ENCODE measurements at places on chromosomes 5 and 9. TPM values are rescaled to one million over a fixed set of nuclear protein-coding genes. Genes with fewer than 3 reads are reported as not detected.

Gene LCN1
- total RNA-seq = not detected

Gene DNAJC18
- 56.0 TPM for total RNA-seq

Gene MYOZ3
- total RNA-seq = 0.07 TPM

Gene PCDHA1
- not detected for total RNA-seq

Gene PFN3
- total RNA-seq = not detected

Gene DOK3
- total RNA-seq = 1.3 TPM

Gene PPIC
- not detected for total RNA-seq

Gene SLC1A3
- total RNA-seq = 0.29 TPM

Gene HCN1
- not detected for total RNA-seq

GRCh38 chr9:98370300-98370975 is 115.0 kb upstream of the TBC1D2 start:
- DNase-seq = no peak

- DNase-seq = no peak
Observed at GRCh38 chr9:103913899-103914298, 180.2 kb upstream of the SMC2 start.

DNA sequence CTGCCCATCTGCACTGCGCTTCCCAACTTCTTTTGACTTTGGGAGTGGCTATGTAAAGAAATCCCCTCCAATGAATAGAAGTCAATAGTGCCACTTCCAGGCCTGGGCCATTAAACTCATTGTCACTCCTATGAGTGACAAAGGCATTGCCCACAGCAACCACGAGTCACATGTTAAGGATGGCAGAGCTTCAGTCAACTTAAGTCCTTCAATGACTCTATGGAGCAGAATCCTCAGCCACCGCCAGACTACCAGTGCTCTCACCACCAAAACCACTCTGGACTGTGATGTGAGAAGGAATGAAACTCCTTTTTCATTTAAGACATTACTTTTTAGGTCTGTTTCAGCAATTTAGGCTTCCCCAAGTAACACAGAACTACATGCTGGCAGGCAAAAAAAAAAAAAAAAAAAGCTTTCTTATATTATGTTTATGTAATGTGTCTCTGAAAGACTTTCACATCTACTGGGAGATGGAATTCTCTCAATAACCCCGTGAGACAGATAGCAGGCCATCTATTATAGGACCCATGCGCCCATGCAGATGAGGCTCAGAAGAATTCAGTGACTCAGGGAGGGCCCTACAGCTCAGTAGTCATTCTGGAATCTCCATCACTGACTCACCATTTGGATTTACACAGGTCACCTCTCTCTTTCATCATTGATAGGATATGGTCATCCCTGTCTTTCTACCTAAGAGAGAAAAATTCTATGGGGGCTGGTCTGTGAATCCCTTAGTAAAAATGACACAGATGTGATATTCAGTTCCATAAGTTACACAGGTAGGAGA is 180.5 kb downstream of the CEMIP2 start:
- peak; percentile 35 for DNase-seq

DNA sequence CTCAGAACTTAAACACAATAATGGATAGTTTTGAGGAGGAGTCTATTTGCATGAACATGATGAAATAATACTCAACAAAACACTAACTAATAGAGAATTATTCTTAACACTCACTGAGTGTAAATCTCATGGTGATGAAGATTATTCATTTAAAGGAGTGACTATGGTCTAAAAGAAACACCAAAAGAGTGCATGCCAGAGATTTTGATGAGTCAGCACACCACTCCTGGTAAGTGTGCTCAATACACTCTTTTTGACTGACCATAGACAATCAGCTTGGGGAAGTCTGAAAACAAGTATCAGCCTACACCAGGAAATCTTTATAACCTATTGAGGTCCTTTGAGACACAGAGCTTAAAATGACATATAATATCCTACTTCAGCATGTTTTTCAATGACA is 6.8 kb upstream of the FST start:
- no peak for DNase-seq

DNA sequence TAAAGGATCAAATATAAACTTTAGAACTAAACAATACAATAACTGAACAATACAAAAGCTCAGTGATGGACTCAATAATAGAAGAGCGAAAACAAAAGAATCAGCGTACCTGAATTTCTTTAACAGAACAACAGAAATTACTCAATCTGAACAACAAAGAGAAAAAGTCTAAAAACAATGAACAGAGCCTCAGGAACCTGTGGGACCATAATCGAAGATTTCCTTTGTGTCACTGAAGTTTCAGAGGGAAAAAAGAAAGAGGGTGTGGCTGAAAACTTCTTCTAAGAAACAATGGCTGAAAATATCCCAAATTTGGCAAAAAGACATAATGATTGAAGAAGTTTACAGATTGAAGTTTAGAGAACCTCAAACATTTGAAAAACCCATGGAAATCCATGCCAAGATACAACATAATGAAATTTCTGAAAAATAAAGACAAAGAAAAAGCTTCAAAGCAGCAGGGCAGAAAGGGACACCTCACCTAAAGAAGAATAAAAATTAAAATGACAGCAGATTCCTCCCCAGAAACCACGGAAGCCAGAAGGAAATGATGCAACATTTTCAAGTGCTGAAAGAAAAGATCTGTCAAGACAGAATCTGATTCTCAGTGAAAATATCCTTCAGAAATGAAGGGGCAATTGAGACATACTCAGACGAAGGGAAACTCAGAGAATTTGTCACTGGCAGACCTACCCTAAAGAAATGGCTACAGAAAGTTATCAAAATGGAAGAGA is 288.8 kb downstream of the ARL15 start:
- no peak for DNase-seq

- no peak for DNase-seq
Observed at GRCh38 chr5:65837139-65837538, 89.2 kb upstream of the ERBIN start.

DNA sequence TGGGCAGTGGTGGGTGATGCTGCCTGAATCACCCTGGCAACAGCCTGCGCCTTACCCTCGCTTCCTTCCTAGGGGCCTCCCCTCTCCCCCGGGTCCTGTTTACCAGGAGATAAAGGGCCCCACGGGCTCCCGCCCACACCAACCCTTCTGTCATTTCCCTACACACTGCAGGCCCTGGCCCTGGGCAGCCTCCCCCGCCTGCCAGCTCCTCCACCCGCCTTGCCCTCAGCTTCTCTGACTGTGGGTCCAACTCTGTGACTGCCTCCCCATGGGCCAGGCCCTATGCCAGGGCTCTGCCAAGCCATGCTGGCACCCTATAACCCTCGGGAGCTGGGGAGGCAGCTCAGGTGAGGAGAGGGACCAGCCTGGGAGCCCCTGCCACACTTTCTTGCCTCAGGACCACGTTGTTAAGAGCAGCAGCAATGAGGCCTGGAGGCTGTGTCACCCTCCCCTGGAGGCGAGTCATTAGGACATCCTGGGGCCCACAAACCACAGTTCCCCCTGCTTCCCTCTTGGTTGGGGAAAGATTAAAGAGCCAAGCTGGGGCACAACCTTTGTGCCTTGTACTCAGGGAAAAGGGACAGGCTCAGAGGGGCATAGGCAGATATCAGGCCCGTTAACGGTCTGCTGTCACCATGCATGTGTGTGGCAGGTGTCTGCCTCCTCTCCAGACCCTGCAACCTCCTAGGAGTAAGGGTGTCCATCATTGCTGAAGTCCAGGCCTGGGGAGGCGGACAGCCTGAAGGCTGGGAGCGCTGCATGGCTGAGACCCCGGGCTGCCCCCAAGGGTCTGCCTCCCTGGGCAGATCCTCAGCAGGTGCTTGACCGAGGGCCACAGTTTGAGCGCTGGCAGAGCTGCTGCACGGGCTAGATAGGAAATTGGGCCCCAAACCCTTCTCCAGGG is 2.8 kb downstream of the MGAT4B start:
- DNase-seq = peak; percentile 87

GRCh38 chr9:72188232-72188631 is 39.0 kb downstream of the GDA start:
- no peak for DNase-seq

GRCh38 chr5:5156471-5157082 is 16.4 kb downstream of the ADAMTS16 start:
- DNase-seq = no peak

- DNase-seq = no peak
Observed at GRCh38 chr9:19087106-19088000, 15.4 kb downstream of the HAUS6 start.

- no peak for DNase-seq
Observed at GRCh38 chr9:118975736-118976135, 393.5 kb downstream of the BRINP1 start.

DNA sequence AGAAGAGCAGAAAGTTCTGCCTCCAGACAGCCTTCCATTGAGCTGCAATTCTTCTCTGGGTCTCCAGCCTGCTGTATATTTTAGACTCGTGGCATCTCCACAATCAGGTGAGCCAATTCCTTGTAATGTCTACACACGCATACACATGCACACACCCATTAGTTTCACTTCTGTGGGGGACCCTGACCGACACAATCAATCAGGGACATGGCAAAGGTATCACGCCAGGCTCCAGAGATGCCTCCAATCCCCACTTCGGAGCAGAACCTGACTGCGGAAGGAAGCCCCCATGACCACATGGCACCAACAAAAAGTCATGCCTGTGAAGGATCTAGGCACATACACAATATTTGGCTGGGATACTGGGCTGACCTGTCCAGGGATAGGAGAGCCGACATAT is 21.4 kb downstream of the SEMA4D start:
- DNase-seq = no peak

- DNase-seq = peak; percentile 77
Observed at GRCh38 chr9:135130207-135130976, 42.9 kb downstream of the OLFM1 start.

- DNase-seq = peak; percentile 27
Observed at GRCh38 chr5:132104556-132104955, 31.0 kb downstream of the CSF2 start.

DNA sequence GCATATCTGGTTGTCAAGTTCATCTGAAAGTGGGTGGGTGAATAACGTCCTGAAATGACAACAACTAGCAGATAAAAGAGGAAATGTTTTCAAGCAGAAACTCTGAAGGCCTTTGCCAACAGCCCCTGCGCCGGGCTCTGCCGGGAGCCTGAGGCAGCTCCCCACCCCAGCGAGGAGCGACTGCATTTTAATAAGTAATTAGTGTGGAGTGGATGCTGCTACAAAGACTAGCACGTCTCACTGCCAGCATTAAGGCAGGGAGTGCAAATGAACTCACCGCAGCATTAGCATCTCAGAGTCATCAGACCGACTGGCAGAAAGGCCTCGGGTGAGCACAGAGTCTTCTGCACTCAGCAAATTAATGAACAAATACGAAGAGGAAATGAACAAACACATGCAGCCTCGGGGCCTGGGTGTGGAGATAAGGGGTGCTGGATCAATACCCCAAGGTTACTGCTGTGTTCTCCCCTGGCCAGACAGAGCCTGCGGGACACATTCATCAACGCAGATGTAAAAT is 63.8 kb downstream of the VAV2 start:
- no peak for DNase-seq

DNA sequence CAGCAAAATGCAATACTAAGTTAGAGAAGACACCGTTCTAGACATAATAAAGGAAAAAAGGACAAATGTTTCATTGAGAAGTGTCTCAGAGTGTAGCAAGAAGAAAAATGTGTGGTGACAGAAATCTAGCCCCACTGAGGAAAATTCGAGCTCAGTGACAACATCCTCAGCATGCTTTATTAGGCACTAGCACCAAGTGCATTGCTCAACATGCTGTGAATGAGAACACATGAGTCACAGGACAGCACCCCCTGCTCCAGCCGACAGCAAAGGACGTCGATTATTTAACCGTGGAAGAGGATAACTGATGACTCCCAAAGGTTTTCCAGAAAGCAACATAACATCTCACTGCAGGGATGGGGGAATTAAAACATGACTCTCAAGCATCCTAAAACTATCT is 182.7 kb downstream of the GNAQ start:
- DNase-seq = no peak

- DNase-seq = no peak
Observed at GRCh38 chr5:72508241-72509170, 1.3 kb upstream of the ZNF366 start.

DNA sequence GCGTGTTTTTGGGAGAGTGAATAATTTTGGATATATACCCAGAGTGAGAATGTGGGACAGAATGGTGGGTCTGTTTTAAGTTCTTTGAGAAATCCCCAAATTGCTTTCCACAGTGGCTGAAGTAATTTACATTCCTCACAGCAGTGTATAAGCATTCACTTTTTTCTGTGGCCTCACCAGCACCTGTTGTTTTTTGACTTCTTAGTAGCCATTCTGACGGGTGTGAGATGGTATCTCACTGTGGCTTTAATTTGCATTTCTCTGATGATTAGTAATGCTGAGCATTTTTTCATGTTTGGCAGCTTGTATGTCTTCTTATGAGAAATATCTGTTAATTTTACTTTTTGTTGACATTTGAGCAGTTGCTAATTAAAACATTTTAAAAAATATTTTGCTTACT is 9.4 kb upstream of the SPATA31D1 start:
- no peak for DNase-seq

- DNase-seq = no peak
Observed at GRCh38 chr5:88108490-88109279, 160.0 kb downstream of the TMEM161B start.

- DNase-seq = no peak
Observed at GRCh38 chr9:77885104-77885672, 146.4 kb downstream of the GNAQ start.

DNA sequence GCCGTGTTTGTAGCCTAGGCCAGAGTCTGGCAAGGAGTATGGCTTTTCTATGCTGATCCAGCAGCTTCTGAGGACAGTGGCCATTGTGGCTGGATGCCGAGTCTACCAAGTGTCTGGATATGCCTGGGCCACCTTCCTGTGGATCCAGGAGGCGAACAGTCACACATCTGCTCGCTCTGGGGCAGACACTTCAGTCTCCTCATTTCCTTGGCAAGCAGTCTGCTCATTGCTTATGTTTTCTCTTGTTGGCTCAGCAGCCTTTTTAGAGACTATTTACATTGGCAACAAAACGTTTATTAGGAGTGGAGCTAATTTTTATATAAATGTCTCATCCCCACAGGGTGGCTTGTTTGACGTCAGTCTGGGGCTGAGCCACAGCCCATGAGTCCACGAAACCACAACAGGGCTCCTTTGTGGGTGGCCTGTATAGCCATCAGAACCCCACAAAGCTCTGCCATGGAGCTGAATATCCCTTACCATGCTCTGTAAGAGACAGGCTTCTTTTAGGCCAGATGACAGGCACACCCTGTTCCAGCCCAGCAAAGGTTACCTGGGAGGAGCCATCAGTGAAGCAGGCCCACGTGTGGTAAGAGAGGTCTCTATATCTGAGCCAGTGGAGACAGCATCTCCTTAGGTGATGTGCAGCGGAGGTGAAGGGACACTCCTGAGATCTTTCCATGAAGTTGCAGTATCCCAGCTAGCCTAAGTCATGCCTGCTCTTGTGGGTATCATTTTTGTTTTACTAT is 221.7 kb downstream of the DIRAS2 start:
- no peak for DNase-seq

DNA sequence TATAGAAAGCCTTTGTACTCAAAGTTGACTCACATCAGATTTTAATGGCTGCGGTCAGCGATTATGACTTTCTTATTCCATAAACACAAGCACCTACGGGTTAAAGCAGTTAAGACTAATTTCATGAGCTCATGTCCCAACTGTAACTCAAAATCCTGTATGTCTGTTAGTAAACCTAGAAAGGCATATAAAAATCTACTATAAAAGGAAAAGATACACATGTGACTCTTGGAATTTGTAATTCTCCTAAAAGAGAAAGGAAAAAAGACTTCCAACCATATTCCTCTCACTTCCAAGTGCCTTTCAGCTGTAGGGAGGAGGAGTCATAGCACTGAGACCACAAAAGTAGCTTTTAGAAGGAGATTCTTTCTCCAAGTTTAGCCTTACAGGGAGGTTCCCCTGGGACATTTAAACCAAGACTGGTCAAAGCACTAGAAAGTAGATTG is 129.1 kb downstream of the EBF1 start:
- DNase-seq = no peak

- no peak for DNase-seq
Observed at GRCh38 chr5:83197326-83197967, 120.1 kb downstream of the XRCC4 start.

Data from activated CD4-positive, alpha-beta memory T cell treated with anti-CD3 and anti-CD28 coated beads for 36 hours (primary cell).